ENCODE measurements at places on chromosomes 6 and 20.

DNA sequence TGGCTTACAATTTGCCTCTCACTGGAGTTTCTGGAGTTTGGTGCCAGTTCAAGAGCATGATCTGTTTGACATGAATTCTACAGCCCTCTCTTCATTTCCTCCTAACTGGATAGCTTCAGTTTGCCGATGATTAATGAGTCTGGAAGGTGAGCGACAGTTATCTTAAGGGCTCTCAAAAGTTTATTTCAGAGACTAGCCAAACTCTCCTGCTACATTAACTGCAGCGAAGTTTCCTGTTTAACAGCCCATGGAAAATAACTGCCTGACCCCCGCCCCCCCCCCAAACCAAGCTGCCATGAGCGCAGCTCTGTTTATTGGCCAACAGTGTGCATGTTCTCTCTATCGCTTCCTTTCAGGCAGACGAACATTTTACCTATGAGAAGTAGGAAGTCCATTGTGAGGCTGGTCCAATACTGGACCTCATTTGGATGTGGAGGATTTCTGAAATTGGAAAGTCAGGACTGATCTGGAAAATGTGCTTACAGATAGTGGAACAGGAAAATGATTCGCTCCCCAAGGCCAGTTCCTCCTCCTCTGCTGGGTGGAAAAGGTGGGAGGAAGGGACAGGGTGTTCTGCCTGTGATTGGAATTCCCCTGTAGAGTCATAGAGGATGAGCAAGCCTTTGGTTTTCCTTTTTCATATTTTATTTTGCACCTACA, 522.2 kb upstream of the JAG1 start:
- DNase-seq: no peak

GRCh38 chr6:43014434-43014909, 423 bp downstream of the KLHDC3 start:
- DNase-seq: no peak

GRCh38 chr6:12258591-12259075, 31.5 kb upstream of the EDN1 start:
- DNase-seq: no peak

DNA sequence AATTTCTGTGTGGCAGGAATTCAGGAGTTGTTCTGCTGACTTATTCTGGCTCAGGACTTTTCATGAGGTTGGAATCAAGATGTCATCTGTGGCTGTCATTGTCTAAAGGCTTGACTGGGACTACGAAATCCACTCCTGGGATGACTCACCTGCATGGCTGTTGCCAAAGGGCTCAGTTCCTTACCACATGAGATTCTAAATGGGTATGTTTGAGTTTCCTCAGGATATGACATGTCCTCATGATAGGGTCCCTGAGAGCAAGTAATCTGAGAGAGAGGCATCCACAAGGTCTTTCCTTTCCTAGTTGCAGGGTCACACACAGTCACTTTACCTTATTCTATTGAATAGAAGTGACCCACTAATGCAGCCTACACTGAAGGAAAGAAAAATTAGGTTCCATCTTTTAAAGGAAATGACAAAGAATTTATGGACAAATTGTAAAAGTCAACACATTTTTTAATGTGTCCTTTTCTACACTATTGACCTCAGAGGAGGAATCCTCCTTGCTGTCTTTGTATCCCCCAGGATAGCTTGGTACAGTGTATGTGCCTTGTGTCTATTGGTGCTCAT, 1025.0 kb upstream of the GJE1 start:
- no peak for DNase-seq

- DNase-seq: peak; percentile 65
These were observed 87.1 kb downstream of the ERMARD start for GRCh38 chr6:169838346-169839028.

- DNase-seq: peak; percentile 72
These were observed 156.0 kb downstream of the CEBPB start for GRCh38 chr20:50346374-50347283.

DNA sequence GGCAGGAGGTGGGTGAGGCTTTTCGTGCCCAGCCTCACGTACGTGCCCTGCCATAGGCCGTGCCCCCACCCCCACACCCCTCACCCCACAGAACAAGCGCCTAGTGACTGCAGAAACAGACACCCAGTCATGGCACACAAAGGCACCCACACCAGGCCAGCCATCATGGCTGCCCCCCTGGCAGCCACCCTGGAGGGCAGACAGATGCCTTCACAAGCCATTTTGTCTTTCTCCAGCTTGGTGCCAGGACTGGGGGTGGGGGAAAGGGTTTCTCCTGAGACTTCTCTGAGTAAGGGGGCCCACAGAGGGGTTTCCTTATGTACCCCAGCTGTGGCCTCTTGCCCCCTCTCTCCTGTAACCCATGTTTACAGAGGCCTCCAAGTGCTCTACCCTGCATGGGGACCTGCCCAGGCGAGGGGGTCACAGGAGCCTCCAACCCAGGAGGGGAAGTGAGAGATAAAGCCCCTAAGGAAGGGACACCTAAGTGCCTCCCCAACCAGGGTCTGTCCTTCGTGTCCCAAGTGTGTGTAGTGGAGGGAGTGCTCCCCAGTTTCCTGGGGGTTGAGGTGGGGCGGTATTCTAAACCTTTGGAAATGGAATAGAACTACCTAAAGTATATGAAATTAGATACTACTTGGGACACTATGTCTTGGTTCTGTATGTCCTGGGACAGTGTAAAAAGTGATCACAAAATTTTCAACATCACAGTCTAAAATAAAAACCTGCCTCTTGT, 49.9 kb downstream of the MRPL14 start:
- no peak for DNase-seq

DNA sequence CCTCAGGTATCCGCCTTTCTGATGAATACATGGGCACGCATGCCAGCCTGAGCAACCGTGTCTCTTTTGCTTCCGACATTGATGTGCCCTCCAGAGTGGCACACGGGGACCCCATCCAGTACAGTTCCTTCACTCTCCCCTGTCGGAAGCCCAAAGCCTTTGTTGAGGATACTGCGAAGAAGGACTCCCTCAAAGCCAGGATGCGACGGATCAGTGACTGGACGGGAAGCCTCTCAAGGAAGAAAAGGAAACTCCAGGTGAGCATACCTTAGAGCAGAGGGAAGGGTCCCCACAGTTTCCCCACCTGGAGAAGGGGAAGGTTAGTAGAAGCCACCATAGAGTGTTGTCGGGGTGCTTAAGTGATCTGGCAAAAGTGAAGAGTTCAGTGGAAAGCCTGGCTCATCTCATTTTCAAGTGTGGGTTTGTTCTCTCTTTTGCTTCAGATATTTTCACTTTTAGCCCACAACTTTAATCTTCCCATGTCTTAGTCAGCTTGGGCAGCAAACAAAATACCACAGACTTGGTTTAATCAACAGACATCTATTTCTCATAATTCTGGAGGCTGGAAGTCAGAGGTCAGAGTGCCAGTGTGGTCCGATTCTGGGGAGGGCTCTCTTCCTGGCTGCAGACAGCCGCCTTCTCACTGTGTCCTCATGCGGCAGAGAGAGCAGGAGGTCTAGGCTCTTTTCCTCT, 133.5 kb upstream of the CLDN20 start:
- DNase-seq: no peak

DNA sequence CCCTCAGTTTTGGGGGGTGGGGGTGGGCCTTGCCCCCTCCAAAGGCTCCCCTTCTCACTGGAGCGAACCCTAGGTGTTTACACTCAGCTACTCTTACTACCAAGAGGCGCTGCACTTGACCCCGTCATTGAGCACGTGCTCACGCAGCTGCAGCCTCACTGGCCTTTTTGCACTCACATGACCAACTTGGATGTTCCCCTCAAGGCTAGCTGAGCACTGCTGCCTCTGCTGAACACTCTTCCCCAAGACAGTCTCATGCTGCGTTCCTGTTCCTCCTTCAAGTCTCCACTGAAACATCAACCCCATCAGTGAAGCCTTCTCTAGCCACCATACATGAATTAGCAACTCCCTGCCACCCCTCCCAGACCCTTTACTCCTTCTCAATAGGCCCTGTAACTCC, 4.0 kb downstream of the SOD2 start:
- DNase-seq: no peak

GRCh38 chr6:34819571-34820480, 27.9 kb downstream of the BLTP3A start:
- DNase-seq: no peak

GRCh38 chr6:126914801-126915200, 203.7 kb upstream of the RSPO3 start:
- DNase-seq: no peak

Data from NCI-H2171 (cell line).